ENCODE measurements at places on chromosomes 16 and 17. TPM values are rescaled to one million over a fixed set of nuclear protein-coding genes. Genes with fewer than 3 reads are reported as not detected.

The TBC1D26 gene
- 0.24 TPM for total RNA-seq

The TUBB3 gene
- total RNA-seq, result 231 TPM

The C16orf89 gene
- 0.80 TPM for total RNA-seq

The EVI2A gene
- total RNA-seq, result 0.16 TPM

The CDRT15 gene
- not detected for total RNA-seq

The ABCC12 gene
- total RNA-seq, result not detected

The TBC1D3I gene
- total RNA-seq, result 0.39 TPM

The KRT12 gene
- not detected for total RNA-seq

The KCNJ2 gene
- 1.7 TPM for total RNA-seq

The ASPA gene
- 0.48 TPM for total RNA-seq

The KRTAP4-5 gene
- not detected for total RNA-seq

The PPY gene
- not detected for total RNA-seq

The CRISPLD2 gene
- total RNA-seq, result 252 TPM

The KRTAP4-12 gene
- not detected for total RNA-seq

The INTS2 gene
- 13.7 TPM for total RNA-seq

The ZFPM1 gene
- total RNA-seq, result 1.0 TPM

The TMEM132E gene
- not detected for total RNA-seq

Data from epithelial cell of alveolus of lung (primary cell).